ENCODE measurements at places on chromosomes 16 and 17. TPM values are rescaled to one million over a fixed set of nuclear protein-coding genes. Genes with fewer than 3 reads are reported as not detected.

IRX5 gene
- polyA plus RNA-seq = not detected

PARD6A gene
- 24.8 TPM for polyA plus RNA-seq

ARHGAP23 gene
- 31.1 TPM for polyA plus RNA-seq

TENT4B gene
- 3.4 TPM for polyA plus RNA-seq

CASKIN1 gene
- 0.35 TPM for polyA plus RNA-seq

All from adipose tissue (tissue), 3 donors.